Germinal center (tissue), 1 donor: ENCODE measurements at places on chromosomes 4 and X.
A peak's percentile ranks its signal among the peaks of the same experiment; 100 is the strongest.

DNA sequence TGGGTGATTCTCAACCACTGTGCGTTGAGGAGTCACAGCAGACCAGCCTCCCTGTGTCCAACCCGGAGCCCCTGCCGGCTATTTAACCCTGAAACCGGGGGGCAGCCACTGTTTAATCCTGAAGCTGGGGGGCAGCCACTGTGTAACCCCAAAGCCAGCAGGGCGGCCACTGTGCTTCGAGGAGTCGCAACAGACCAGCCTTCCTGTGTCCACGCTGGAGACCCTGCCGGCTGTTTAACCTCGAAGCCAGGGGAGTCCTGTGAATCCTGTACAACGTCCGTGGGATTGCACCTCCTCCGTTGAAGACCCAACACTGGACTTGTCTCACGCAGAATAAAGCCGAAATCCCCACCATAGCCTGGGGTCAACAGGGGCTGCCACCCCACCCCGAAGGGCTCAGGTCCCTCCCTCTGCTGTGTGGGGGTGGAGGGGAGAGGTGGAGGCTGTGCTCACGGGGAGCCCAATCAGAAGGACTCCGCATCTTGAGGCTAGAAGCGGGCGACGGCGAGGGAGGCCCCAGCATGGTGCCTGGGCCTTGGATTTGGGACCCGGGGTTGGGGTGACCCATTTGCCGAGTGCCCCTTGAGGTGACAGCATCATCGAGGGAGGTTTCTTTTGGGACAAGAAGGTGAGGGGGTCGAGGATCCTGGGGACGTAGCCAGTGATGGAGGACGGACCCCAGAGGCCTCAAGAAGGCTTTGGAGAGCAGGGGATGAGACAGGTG is 94.9 kb downstream of the ADRA2C start:
- DNase-seq = no peak

DNA sequence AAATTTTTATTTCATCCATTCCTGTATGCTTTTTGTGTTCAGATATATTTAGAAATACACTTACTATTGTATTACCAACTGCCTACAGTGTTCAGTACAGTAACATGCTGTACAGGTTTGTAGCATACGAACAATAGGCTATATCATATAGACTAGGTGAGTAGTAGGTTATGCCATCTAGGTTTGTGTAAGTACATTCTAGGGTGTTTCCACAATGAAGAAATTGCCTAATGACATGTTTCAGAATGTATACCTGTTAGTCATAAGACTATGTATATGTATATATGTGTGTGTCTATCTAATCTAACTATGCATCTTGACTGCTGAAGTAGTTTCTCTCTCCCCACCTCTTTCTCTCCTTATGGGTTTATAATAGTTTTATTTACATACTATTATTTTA is 51.5 kb upstream of the BTC start:
- no peak for DNase-seq

GRCh38 chr4:119286377-119287002 is 35.4 kb downstream of the FABP2 start:
- no peak for DNase-seq

- DNase-seq = no peak
Measured at GRCh38 chr4:88195328-88196012, 37.0 kb upstream of the ABCG2 start.

GRCh38 chr4:1215141-1216075 is 33.5 kb downstream of the CTBP1 start:
- DNase-seq = peak; percentile 76

- peak; percentile 7 for DNase-seq
Measured at GRCh38 chr4:93791570-93792195, 36.9 kb upstream of the ATOH1 start.

GRCh38 chrX:85381602-85382001 is 2.1 kb upstream of the POF1B start:
- no peak for DNase-seq

DNA sequence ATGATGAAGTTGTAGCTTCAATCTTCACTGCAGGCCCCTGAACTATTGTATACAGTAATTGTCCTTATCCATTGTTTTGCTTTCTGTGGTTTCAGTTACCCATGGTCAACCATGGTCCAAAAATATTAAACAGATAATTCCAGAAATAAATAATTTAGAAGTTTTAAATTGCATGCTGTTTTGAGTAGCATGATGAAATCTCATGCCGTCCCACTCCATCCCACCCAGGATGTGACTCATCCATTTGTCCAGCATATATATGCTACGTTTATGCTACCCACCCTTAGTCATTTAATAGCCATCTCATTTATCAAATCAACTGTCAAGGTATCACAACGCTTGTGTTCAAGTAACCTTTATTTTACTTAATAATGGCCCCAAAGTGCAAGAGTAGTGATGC is 34.5 kb downstream of the IQCM start:
- no peak for DNase-seq

DNA sequence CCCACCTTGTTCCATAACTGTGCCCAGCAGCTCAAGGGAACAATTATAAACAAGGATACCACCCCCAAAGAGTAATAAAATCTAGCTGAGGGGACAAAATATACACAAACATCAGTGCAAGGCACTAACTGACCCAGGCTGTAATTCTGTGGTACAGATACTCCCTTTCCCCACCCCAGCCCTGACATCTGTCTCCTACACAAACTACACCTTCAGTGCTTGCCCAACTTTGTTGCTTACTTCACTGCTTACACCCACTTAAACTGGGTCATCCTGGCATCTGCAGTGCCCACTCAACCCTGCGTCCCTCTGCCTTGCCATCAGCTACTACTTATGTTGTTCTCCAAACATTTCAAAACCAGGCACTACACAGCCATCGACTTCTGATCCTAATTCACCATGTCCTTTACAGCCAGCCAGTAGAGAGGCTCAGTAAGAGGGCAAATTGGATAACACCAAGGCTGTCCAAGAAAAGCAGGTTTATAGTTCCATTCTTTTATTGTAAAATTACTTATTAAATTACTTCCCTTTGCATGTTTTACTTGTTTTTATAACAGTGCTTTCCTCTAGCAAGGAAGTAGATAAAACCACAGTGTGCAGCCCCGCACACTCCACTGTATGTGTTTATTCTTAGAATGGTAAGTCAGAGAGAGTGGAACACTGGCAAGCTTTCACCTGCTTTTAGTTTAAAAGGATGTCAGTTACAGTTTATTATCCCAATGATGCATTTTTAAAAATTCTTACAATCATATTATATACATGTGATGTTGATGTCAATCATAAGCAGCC is 149.6 kb downstream of the INPP4B start:
- no peak for DNase-seq

GRCh38 chr4:6968496-6968895 is 58.9 kb downstream of the TBC1D14 start:
- no peak for DNase-seq

DNA sequence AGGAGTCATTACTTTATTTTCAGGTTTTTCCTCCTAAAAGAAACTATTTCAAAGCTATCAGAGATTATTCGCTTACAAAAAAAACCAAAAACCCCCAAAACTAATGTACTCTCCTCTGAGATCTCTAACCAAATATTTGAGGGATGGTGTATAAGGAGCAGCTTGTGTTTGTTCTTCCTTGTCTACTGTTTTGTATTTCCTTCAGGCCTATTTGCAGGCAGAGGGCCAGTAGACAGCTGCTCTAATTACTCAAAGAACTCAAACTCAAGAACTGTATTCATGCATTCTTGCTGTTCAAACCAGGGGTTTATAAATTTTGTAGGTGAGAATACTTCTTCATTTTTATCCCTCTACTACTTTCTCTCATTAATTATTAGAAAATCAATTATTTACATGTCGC is 51.3 kb downstream of the SH3RF1 start:
- no peak for DNase-seq

- no peak for DNase-seq
Measured at GRCh38 chr4:48118081-48118480, 16.0 kb downstream of the TXK start.

- no peak for DNase-seq
Measured at GRCh38 chr4:166065324-166065723, 192.3 kb downstream of the TLL1 start.

DNA sequence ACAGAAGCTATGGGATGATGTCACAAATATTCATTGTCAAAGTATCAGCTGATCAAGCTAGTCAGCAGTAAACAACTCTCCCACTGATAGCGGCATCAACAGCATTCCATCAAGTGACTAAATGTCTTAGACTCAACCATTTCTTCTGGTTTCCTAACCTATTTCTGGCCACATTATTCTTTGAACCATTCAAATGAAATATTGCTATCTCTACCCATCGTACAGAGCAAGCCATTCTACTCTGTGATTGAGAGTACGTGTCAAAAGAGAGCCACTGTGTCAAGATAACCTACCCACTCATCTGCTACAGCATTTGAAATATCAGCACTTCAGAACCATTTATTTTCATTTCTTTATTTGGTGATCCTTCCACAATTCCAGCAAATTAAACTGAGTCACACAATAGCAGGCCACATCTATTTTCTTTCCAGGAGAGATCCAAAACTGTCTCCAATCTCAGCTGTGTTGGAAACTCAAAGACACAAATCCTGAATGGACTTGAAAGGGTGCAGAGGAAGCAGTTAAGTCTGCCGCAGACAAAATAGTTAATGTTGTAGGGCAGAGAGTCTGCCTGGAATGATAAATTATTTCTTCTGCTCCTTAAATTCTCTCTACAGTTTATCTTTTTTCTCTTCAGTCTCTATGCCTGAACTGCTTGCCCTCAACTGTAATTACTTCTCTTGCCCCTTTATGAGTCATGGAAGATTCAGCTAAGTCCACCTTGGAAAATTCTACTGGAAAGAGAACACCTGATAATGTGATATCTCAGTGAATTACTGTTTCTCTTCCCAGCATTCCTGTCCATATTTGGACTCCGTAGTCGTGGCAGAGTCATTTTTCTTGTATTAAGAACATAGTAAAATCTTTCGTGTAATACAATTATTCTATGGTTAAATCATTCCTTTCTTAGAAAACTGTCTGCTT is 364.8 kb downstream of the PDGFC start:
- DNase-seq = no peak

GRCh38 chrX:115988825-115989224 is 181.7 kb upstream of the AGTR2 start:
- no peak for DNase-seq

- DNase-seq = no peak
Measured at GRCh38 chr4:44145868-44146267, 302.7 kb downstream of the KCTD8 start.

- no peak for DNase-seq
Measured at GRCh38 chrX:109813236-109813635, 80.2 kb upstream of the ACSL4 start.

DNA sequence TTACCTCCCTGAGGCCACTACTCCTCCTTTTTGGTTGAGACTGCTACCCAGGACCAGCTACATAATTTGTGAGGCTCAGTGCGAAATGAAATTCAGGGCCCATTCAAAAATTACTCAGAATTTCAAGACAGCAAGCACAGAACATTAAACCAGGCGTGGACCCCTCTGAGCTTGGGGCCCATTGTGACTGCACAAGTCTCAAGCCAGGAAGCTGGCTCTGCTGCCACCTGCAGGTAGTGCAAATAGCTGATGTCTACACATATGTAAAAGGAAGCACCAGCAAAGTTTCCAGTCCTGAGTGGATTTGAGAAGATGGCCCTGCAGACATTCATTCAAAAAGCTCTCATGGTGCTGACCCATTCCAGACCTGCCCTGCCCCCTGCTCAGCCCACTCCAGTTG is 213.4 kb upstream of the LNX1 start:
- DNase-seq = peak; percentile 30
